ENCODE measurements at places on chromosomes 7 and 10. TPM values are rescaled to one million over a fixed set of nuclear protein-coding genes. Genes with fewer than 3 reads are reported as not detected.

- peak; percentile 78 for DNase-seq
Measured at GRCh38 chr10:46106410-46107255, 60.6 kb upstream of the MSMB start.

- no peak for DNase-seq
Measured at GRCh38 chr7:84251277-84251781, 56.7 kb upstream of the SEMA3A start.

- DNase-seq = no peak
Measured at GRCh38 chr10:86506062-86506461, 15.5 kb downstream of the WAPL start.

Gene OR2A42
- not detected for total RNA-seq

DNA sequence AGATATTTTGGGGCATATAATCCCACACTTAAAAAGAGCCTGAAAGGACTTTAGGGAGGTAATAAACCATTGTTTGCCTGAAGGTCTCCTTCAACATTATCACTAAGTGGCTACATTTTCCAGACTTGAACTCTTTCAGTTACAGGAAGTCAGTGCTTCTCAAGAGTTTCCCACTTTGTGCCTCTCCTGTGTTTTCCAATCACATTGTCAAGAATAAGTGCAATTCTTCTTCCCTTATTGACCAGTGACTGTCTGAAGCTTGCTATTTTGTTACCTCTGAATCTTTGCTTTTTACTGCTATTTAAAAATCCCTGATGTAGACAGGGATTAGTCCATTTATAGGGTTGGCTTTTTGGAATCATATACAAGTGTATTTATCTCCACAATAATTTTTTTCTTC, 346.7 kb upstream of the ANKRD30A start:
- DNase-seq = no peak

- DNase-seq = no peak
Measured at GRCh38 chr7:151631570-151631952, 111.9 kb upstream of the RHEB start.

Gene WDFY4
- total RNA-seq = 44.4 TPM

Gene GBX1
- not detected for total RNA-seq

Gene ZNF804B
- not detected for total RNA-seq

Gene CCDC3
- 10.5 TPM for total RNA-seq

- DNase-seq = no peak
Measured at GRCh38 chr7:83769407-83769806, 120.5 kb upstream of the SEMA3E start.

- DNase-seq = no peak
Measured at GRCh38 chr10:51910189-51910588, 210.8 kb upstream of the CSTF2T start.

DNA sequence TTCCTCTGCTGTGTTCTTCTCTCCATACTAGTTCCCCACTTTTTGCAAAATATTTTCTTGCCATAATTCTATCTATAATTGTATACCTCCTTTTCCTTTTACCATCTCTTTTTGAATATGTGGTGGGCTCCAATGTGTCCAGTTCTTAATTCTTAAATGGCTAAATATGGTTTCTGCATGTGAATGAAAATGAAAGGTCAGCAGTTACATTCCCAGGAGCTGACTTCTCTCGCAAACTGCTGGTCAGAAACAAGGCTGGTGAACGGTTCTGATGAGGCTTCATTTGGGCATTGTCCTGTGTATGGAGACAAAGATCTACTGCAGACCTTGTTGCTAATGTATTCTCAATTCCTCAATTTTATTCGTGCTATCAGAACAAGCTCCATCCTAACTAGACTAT, 309.2 kb downstream of the SNX13 start:
- no peak for DNase-seq

DNA sequence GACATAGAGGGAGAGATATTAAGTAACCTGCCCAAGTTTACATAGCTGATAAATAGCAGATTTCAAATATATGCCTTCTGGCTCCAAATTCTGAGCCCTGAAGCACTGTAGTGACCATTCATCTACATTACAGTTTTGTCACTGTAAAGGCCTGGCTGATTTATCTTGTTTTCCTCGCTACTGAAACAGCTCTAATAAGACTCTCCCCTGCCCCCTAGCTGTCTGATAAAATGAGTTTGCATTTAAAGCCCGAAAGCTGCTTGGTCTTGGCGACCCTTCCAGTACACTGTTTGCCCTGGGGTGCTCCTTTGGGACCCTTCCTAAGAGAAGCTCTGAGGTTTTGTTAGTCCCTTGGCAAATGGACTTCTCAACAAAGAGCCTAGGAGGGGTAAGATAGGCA, 59.7 kb upstream of the RAB11FIP2 start:
- DNase-seq = no peak

DNA sequence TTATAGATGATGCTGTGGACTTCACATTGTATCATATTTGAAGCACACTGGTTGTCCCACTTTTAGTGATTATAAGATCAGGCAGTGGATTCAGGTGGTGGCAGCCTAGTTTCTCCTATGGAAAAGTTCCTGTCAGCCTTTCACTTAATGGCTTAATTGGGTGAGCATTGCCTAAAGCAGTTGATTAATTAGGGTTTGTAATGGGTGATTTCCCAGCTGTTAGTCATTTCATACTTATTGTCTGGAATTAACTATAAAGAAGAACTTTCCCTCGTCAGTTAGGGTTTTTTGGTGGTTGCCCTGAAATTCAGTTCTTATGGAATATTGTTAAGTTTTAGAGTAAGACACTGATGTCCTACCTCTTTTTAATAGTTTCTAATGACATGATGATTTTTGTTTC, 78.8 kb downstream of the SLC25A40 start:
- DNase-seq = no peak

GRCh38 chr10:30827531-30828120, 198.1 kb upstream of the LYZL2 start:
- no peak for DNase-seq

GRCh38 chr7:34081935-34082334, 176.6 kb downstream of the BMPER start:
- DNase-seq = no peak

- DNase-seq = no peak
Measured at GRCh38 chr10:30095631-30096422, 36.4 kb upstream of the JCAD start.

Data from lower lobe of right lung (tissue), 2 donors.